DMS79 (cell line): ENCODE measurements at places on chromosomes 5 and 9.

GRCh38 chr5:16542236-16542635 lies 74.6 kb downstream of the RETREG1 start:
- no peak for DNase-seq

GRCh38 chr5:119161430-119161829 lies 90.5 kb downstream of the DMXL1 start:
- DNase-seq = no peak

- DNase-seq = no peak
Measured at GRCh38 chr5:124706051-124706450, 40.4 kb downstream of the ZNF608 start.

DNA sequence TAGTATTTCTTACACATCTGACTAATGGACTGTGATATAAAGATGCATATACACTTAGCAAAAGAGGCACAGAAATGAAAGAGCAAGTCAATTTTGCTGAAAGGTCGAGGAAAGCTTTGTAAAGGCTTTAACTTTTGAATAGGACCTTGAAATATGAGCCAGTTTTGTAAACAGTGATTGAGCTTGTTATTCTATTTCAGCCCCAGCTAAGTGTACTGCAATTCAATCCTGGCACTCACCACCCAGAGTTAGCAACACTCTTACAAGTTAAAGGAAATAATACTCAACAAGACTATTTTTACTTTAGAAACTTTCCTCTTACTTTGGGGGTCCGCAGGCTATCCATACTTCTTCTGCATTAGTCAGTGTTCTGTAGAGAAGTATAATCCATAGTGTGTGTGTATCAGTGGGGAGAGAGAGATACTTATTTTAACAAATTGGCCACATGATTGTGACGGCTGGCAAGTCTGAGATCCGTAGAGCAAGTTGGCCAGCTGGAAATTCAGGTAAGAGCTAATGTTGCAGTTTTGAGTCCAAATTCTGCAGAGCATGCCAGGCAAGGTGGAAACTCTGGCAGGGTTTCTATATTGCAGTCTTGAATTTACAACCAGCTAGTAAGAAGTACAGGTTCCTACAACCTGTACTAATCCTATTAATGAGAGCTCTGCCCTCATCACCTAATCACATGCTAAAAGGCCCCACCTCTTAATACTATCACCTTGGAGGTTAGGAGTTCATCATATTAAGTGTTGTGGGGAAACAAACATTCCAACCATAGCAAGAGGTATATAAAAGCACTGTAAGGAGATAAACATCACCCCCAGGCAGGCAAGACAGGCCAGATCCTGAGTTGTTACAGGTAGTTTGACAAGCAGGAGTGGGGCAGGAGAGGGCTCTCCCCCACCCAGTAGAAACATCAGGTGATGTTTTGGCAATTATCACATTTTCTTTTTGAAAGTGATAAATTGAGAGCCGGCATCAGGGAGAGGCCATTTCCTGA lies 33.6 kb downstream of the IL7R start:
- DNase-seq = peak; percentile 18

DNA sequence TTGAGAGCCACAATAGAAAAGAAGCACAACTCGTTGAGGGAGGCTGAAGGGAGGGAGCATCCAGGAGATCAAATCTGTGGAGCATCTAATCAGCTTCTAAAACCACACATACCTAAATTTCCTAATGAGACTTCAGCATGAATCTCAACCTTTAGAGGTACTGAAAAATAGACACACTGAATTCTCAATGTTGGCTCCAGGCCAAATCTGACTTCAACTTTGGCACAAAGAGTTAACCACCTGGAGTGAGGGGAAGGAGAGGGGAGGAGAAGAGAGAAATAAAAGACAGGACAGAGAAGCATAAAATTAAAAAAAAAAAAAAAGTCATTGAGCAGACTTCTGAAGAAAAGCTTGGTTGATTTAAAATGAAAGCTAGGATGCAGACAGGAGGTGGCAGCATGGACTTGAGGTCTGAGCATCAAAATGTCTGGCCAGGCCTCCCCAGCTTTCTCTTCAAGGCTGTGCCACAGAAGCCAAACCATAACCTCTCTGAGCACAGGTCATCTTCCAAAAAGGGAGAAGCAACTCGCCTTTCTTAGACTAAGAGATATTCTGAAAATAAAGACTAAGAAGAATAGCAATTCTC lies 205.6 kb downstream of the DENND1A start:
- DNase-seq = no peak

DNA sequence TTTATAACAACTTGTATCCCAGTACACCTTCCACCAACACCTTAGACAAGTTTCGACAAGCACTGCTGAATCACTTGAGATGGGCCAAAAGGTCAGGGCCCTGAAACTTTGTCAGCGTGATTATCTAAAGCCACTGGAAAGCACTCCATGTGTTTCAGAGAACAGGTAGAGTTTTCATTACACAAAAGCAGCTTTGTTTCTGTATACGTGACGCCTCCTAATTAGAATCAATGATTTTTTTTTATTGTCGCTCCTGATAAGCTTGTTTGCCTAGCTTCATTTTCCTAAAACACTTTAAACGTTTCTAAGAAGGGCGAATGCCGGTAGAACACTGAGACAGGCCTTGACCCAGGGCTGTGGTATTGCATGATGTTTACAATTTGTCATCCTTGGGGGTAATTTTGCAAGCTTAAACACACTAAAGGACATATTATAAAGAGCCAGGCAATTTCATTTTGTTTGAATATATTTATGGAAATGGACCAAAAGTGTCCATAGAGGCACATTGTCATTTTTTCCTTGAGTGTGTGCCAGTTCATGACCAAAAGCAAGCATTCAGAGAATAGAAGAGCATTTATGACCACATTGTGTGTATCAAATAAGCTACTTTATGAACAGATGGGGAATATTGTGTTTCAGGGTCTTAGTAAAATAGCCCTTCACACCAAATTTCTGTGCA lies 193.6 kb downstream of the GLIS3 start:
- DNase-seq = no peak

- DNase-seq = no peak
Measured at GRCh38 chr5:72692651-72693442, 123.6 kb upstream of the TNPO1 start.

DNA sequence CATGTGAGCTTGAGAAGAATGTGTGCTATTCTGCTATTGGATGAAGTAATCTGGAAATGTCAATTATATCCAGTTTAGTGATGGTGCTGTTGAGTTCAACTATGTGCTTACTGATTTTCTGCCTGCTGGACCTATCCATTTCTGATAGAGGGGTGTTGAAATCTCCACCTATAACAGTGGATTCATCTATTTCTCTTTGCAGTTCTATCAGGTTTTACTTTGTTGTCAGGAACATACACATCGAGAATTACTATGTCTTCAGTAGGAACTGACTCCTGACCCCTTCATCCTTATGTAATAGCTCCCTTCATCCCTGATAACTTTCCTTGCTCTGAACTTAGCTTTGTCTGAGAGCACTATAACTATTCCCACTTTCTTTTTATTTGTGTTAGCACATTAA lies 16.7 kb upstream of the CDC14B start:
- DNase-seq = no peak

- no peak for DNase-seq
Measured at GRCh38 chr5:96187309-96188027, 225.8 kb upstream of the ELL2 start.

GRCh38 chr9:130689937-130690700 lies 3.5 kb upstream of the EXOSC2 start:
- peak; percentile 97 for DNase-seq

GRCh38 chr9:113056191-113057106 lies at the start of gene ZFP37:
Gene ZFP37, minus strand, starts transcription at chr9:113056724. Its CDS starts 36 bp downstream, at chr9:113056688.
- DNase-seq = no peak

- DNase-seq = no peak
Measured at GRCh38 chr5:2909035-2909434, 157.6 kb upstream of the IRX2 start.

GRCh38 chr5:125484742-125485641 lies 738.6 kb upstream of the ZNF608 start:
- DNase-seq = peak; percentile 92

- DNase-seq = no peak
Measured at GRCh38 chr9:79353856-79354520, 217.8 kb upstream of the TLE4 start.

- no peak for DNase-seq
Measured at GRCh38 chr9:93661591-93661990, 85.2 kb downstream of the PHF2 start.

DNA sequence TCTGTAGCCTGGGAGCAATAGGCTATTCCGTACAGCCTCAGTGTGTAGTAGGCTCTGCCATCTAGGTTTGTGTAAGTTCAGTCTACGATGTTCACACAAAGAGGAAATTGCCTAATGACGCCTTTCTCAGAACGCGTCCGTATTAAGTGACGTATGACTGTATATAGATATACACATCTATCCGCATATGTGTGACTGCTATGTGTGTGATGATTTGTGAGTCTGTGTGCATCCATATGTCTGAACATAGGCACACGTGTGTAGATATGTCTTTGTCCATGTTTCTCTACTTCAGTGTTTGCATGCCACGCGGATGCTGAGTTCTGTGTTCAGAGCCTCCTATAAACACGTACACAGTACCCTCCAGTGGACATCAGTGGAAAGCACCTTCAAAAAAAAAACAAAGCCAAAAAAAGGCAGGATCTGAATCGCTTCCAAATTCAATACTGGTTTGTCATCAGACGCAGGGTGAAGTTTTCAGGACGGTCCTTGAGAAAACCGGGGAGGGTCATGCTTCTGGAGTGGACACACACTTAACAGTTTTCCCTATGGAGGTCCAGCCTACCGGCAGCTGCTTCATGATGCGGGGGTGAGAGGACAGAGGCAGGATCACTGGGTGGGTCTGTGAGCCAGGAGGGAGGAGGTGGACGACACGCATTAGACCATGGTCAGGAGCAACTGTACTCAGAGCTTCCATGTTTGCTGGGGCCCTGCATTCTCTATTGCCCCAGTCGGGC lies 29.5 kb upstream of the ALDH1B1 start:
- peak; percentile 63 for DNase-seq

- DNase-seq = no peak
Measured at GRCh38 chr9:131239161-131239975, 36.9 kb downstream of the FAM78A start.

DNA sequence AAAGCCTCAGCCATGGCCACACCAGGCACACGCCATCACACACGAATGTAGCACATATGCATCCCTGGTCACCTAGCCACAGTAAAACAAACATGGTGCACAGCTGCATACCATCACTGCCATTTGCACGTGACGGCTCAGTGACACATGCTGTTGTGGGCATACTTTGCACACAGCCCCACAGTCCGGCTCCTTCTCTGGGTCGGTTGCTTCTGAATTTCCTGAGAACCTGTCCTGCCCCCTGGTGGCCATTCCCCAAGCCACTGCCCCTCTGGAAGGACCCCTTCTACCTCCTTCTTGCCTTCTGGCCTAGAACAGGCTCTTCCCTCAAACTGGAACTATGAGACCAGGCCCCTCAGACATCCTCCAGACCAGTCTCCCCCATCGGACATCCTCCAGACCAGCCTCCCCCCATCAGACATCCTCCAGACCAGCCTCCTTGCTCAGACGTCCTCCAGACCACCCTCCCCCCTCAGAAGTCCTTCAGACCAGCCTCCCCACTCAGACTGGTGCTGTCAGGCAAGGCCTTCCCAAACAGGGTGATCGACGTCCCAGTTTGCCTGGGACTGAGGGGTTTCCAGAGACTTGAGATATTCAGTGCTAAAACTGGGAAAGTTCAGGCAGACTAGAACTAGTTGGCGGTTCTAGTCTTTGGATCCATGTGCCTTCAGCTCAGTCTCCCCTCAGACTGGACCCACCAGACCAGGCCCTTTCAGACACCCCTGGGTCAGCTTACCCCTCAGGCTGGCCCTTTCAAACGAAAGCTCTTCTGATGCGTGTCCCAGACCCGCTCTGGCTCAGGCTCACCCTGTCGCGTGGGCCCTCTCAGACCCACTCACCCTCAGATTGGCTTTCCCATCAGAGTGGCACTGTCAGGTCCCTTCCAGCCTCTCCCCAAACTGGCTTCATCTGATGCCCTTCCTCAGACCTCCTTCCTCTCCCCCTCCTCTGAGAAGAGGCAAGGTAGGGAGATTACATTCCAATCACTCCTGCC lies 24.3 kb upstream of the ENHO start:
- no peak for DNase-seq
